ENCODE measurements at places on chromosomes 3 and 15. TPM values are rescaled to one million over a fixed set of nuclear protein-coding genes. Genes with fewer than 3 reads are reported as not detected.

GRCh38 chr15:31272558-31273257 is 53.9 kb upstream of the KLF13 start:
- DNase-seq = no peak

DNA sequence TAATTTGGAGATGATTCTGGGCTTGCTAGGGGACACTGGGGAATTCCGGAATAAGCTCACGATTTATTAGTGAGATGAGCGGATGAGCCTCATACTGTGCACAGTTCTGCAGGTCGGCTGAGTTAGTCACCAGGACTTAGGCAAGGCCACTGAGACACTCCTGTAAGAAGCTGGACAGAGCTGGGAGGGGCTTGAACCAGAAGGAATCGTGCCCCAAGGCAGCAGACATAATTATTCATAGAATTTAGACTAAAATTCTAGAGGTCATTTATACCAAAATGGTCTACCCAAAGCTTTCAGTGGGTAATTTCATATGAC is 121.4 kb downstream of the VGLL4 start:
- DNase-seq = no peak

GRCh38 chr15:85523530-85523929 is 143.1 kb downstream of the AKAP13 start:
- no peak for DNase-seq

- no peak for DNase-seq
Observed at GRCh38 chr3:12234192-12234591, 54.7 kb upstream of the PPARG start.

DNA sequence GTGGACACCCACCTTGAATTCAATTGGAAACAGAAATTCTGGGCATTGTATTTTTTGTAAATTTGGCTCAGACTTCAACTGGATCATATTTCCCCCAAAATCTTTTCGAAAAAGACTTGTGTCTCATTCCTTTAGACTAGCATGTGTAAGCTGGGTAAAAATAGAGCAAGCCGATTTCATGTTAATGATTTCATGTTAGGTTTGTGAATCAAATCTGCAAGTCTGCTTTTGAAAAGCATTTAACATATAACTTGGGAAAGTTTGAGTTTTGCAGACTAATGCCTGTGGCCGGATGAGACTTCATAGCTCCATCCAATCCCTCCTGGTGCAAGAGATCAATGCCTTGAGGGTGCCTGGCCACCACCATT is 64.5 kb downstream of the FLNB start:
- no peak for DNase-seq

DNA sequence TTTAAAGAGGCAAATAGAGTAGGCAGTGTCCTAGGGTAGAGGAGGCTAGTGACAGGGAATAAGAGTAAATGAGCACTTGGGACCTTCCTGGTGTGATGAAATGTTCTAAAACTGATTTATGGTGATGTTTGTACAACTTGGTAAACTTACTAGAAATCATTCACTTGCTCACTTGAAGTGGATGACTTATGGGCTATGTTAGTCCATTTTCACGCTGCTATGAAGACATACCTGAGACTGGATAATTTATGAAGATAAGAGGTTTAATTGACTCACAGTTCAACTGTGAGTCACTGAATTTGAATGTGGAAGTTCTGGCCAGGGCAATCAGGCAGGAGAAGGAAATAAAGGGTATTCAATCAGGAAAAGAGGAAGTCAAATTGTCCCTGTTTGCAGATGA is 31.7 kb upstream of the DHX36 start:
- no peak for DNase-seq

- DNase-seq = no peak
Observed at GRCh38 chr3:47681016-47681415, 100.7 kb downstream of the SMARCC1 start.

GRCh38 chr3:65919826-65920225 is 118.9 kb downstream of the MAGI1 start:
- DNase-seq = no peak

GRCh38 chr3:136893848-136894443 is 31.9 kb downstream of the NCK1 start:
- no peak for DNase-seq

- no peak for DNase-seq
Observed at GRCh38 chr3:85875589-85875988, 916.8 kb downstream of the CADM2 start.

- no peak for DNase-seq
Observed at GRCh38 chr3:126621627-126622345, 33.1 kb downstream of the TXNRD3 start.

DNA sequence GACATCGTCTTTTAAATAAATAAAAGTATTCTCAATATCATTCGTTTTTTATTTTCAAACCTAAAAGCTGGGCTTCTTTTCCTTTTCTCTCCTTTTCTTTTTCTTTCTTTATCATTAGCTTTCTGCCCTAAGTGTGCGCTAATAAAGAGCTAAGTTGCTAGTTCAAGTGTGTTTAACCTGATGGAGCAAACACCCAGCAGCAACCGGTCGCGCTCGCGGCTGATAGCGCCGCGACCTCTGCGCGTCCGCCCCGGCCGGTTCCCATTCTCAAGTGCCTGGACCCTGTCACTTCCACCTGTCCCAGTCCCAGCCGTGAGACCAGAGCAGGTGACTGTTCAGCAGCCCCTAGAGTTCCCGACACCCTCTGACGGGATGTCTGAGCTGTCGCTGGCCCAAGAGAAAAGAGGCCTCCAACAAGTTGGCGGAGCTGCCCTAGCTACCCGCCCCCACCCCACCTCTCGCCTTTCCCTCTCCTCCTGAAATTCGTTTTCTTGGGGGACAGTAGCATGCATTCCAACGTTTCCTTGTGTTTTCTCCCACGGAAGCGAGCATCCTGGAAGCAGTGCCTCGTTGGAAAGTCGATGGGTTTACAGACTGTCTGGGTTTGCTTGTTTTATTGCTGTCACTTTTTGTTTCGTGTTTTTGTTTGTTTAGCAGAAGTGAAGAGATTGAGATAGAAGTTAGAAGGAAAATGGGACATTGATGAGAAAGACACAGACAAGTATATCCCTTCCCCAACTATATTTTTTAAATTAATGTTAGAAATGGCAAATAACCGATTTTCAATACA is 3.1 kb upstream of the MECOM start:
- DNase-seq = peak; percentile 31

- DNase-seq = no peak
Observed at GRCh38 chr3:192449036-192449435, 278.3 kb downstream of the FGF12 start.

GRCh38 chr3:170128259-170128976 is 53.1 kb downstream of the PHC3 start:
- DNase-seq = no peak

DNA sequence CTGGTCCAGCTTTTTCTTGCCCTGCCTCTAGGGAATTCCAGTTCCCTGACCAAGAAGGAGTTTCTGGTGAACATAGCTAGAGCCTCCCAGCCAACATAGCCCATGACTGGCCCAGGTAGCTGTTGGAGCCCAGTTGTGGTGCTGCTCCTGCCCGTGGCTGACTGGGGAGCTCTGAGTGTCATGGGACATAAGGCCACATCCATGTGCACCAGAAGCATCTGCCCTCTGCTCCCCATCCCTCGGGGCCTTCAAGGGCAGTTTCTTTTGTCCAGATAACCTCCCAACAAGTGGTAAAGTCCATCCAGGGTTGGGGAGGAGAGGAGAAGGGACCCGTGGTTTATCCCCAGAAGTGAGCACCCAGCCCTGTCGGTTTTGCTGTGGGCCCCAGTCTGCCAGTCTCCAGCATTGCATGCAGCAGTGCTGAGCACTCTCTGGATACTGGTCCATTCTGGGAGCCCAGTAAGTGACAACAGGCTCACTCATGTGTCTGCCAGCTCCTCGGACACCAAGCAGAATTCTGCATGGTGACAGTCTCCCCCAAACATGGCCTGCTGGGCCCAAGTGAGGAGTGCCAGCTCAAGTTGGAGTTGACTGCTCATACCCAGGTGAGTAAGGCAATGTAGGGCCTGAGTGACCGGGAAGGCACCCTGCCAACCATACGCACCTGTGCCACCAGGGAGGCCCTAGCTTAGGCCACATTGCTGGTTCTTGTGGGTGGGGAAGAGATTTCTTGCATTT is 28.8 kb downstream of the ACAA1 start:
- DNase-seq = no peak

DNA sequence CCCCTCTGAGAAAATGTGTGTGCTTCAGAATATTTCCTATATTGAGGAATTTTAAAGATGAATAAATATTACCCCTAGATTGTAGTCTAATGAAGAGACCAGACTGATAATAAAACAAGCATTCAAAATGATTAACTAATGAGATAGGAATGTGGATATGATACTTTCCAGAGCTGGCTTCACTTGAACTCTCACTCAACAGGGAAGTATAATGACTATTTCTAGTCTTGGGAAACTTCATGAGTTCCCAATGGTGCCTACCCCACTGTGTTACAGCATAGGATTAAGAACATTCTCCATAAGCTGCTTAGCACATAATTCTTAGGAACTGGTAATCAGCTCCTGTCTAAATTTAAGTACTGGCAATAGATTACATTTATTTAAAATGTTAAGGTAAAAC is 261.5 kb upstream of the ZNF385D start:
- no peak for DNase-seq

DNA sequence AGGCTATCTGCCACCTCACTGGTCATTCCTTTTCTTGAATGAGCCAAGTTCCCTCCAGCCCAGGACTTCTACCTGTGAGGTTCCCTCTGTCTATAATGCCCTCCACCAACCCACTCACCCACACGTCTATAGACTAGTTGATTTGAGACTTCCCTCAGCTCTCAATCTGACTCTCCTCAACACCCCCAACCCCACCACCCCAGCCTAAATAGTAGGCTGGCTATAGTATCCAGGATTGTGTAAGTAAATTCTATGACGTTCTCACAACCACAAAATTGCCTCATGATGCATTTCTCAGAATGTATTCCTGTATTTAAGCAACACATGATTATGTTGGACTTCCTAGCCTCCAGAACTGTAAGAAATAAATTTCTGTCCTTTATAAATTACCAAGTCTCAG is 2.2 kb downstream of the PLSCR1 start:
- DNase-seq = no peak

DNA sequence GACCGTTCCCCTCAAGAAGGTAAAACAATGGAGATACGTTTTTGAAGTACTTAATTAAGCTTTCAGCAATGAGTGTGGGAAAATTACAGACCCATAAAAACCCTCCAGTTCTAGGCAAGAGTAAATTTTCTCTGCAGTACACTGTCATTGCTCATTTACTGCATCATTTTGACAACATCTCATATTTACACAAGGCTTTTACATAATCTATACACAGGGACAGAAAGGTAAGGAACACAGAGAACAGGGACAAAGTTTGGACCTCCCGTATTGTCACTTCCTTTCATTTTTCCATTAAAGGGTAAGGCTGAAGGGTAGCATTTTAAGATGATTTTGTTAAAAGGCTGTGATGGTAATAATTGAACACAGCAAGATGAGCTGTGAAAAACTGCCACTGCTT is 7.4 kb upstream of the HGD start:
- no peak for DNase-seq

GRCh38 chr3:58342676-58343075 is 10.0 kb downstream of the PXK start:
- no peak for DNase-seq

DNA sequence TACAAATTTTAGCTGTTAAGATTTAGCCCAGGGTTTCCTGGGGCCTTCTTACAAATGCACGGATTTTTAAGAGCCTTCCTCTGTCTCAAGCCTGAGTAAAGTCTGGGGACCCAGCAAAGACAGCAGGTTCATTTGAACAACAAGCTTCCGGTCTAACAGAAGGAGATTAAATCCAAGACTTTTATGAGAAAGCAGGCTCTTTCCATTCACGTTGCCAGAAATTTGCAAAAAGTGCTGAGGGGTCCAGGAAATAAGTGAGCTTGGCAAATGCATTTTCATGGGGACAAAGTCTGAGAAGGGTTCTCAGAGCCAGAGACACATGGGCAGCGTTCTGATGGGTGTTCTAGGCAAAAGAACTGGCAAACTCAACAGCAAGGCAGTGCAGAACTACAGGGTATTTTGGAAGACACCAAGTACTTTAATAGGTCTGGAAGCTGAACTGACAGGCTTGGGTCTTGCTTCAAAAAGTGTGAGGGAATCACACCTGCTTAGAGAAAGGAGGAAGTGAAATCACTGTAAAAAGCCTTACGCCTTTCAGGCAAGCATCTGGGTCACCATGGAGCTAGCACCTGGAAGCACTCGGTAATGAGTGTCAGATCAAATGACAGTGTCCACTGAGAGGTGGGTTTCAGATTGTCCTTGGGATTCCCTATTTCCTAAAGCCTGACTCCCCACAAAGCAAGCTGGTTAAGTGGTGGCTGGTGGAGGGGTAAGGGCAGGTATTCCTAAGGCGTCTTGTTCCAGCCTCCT is 115.8 kb upstream of the ARHGEF3 start:
- DNase-seq = no peak

- no peak for DNase-seq
Observed at GRCh38 chr15:65196637-65197336, 11.6 kb upstream of the CLPX start.

DNA sequence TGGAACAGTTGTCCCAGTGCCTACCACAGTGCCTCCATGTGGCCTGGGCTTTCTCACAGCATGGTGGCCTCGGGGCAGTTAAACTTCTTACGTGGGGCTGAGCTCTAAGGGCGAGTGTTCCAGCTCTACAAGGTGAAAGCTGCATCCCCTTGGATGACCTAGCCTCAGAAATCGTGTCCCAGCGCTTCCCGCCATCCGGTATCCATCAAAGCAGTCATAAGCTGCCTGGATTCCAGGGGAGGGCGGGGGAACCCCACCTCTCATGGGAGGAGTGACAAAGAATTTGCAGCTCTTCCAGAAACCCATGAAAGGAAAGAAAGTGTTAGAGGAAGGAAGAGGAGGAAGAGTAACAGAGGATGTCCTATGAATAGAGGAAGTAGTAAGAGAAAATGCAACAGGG is 45.8 kb upstream of the CCDC174 start:
- DNase-seq = no peak

- DNase-seq = no peak
Observed at GRCh38 chr3:42935472-42935871, 29.5 kb downstream of the ZNF662 start.

Gene ANKRD34C
- 0.14 TPM for polyA plus RNA-seq

Gene ATG7
- 26.9 TPM for polyA plus RNA-seq

Gene GHSR
- not detected for polyA plus RNA-seq

Gene TP53BP1
- polyA plus RNA-seq = 77.7 TPM

Gene MAPKBP1
- polyA plus RNA-seq = 10.6 TPM

Gene EFCC1
- polyA plus RNA-seq = 2.2 TPM

Gene CNTN4
- polyA plus RNA-seq = 27.7 TPM

Gene TM4SF18
- polyA plus RNA-seq = 31.3 TPM

Gene ACTRT3
- 5.2 TPM for polyA plus RNA-seq

Gene STRC
- 0.47 TPM for polyA plus RNA-seq

Gene PEX11A
- polyA plus RNA-seq = 20.4 TPM

Gene PCCB
- polyA plus RNA-seq = 79.6 TPM

Gene CAPN3
- 23.9 TPM for polyA plus RNA-seq

Gene VILL
- 10.0 TPM for polyA plus RNA-seq

Gene TMEM207
- 17.6 TPM for polyA plus RNA-seq

Gene TUSC7
- not detected for polyA plus RNA-seq

Gene PLSCR2
- 0.74 TPM for polyA plus RNA-seq

Gene LRRIQ4
- 0.18 TPM for polyA plus RNA-seq

Gene EPHB1
- polyA plus RNA-seq = 6.2 TPM

Gene LTF
- 2.3 TPM for polyA plus RNA-seq

Gene CCDC39
- polyA plus RNA-seq = 5.4 TPM

Gene SNX22
- 0.83 TPM for polyA plus RNA-seq

Measured in right renal cortex interstitium (tissue), 3 donors.